ENCODE measurements at places on chromosomes 4 and X. TPM values are rescaled to one million over a fixed set of nuclear protein-coding genes. Genes with fewer than 3 reads are reported as not detected.

- no peaks in the 10 kb centered on the region for H3K36me3 ChIP-seq
- no peak overlapping the region for H3K4me3 ChIP-seq
- no peaks in the 10 kb centered on the region for H3K4me1 ChIP-seq
- no peak for DNase-seq
- H3K27ac ChIP-seq: no peak overlapping the region
Observed at GRCh38 chr4:101724093-101724492, 66.4 kb upstream of the BANK1 start.

DNA sequence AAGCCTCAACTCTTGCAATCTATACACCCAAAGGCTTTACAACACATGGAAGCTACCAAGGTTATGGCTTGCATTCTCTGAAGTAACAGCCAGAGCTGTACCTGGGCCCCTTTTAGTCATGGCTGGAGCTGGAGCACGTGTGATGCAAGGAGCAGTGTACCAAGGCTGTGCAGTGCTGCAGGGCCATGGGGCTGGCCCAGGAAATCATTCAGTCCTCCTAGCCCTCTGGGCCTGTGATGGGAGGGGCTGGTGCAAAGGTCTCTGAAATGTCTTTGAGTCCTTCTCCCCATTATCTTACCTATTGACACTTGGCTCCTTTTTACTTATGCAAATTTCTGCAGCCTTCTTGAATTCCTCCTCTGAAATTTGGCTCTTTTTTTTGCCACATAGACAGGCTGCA, 500.1 kb upstream of the FAM47C start:
- no peaks in the 10 kb centered on the region for H3K27me3 ChIP-seq
- H3K4me1 ChIP-seq: no peaks in the 10 kb centered on the region
- no peak overlapping the region for H3K4me3 ChIP-seq

GRCh38 chr4:123327846-123328429, 68.7 kb upstream of the SPRY1 start:
- DNase-seq: no peak
- no peak overlapping the region for H3K4me3 ChIP-seq
- H3K4me1 ChIP-seq: no peaks in the 10 kb centered on the region
- H3K36me3 ChIP-seq: no peaks in the 10 kb centered on the region
- no peaks in the 10 kb centered on the region for H3K27me3 ChIP-seq

GRCh38 chr4:98659106-98659592, 738 bp upstream of the TSPAN5 start:
- peaks cover 12% of the 10 kb centered on the region for H3K4me1 ChIP-seq
- DNase-seq: no peak
- no peaks in the 10 kb centered on the region for H3K27me3 ChIP-seq
- peak overlapping the region; percentile 79 for H3K4me3 ChIP-seq
- no peaks in the 10 kb centered on the region for H3K36me3 ChIP-seq
- peak overlapping the region; percentile 63 for H3K27ac ChIP-seq

GRCh38 chr4:175051974-175052373, 133.8 kb downstream of the ADAM29 start:
- no peaks in the 10 kb centered on the region for H3K27me3 ChIP-seq
- no peak overlapping the region for H3K4me3 ChIP-seq
- H3K36me3 ChIP-seq: no peaks in the 10 kb centered on the region
- no peak overlapping the region for H3K27ac ChIP-seq
- DNase-seq: no peak
- H3K4me1 ChIP-seq: no peaks in the 10 kb centered on the region

ANKRD50 gene
- 137 TPM for total RNA-seq

NUDT10 gene
- total RNA-seq: not detected
